ENCODE measurements at places on chromosomes 5 and 9. TPM values are rescaled to one million over a fixed set of nuclear protein-coding genes. Genes with fewer than 3 reads are reported as not detected.

DNA sequence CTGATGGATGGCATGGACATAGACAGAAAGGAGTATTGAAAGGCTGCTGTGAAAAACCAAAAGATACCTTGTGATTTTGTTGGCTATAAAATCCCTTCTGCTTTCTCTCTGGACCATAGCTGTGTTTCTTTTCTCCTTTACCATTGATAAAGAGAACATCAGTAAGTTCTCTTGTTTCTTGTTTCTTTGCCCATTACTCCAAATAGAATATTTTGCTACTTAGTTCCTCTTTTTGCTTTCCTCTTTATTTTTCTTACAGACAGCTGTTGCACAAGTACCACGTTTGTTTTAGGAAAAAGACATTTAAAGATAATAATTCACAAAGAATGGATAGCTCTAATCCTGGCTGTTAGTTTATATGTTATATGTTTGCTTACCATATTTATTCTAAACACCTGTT is 1129.2 kb downstream of the DTWD2 start:
- no peak for DNase-seq
- H3K27ac ChIP-seq: no peak overlapping the region
- no peaks in the 10 kb centered on the region for H3K27me3 ChIP-seq
- no peaks in the 10 kb centered on the region for H3K4me1 ChIP-seq

DNA sequence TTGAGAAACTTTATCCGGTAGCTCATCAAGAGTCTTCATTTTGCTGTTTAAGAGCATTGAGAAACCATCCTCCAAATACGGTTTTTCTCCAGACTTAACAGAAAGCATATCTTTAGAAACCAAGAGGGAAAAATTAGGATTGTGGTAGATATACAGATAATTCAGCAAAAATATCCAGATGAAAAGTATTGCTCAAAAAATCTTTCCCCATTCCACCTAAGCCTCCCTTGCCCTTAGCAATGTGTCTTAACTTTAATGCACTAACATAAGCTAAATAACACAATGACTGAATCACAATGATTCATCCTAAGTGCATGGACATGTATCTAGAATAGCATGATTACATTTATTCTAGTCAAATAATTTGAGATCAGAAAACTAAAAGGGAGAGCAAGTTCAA is 130.3 kb upstream of the TARS1 start:
- H3K4me1 ChIP-seq: no peaks in the 10 kb centered on the region
- H3K27me3 ChIP-seq: peaks cover 5% of the 10 kb centered on the region
- H3K4me3 ChIP-seq: no peak overlapping the region
- no peak overlapping the region for H3K27ac ChIP-seq
- no peak for DNase-seq

DNA sequence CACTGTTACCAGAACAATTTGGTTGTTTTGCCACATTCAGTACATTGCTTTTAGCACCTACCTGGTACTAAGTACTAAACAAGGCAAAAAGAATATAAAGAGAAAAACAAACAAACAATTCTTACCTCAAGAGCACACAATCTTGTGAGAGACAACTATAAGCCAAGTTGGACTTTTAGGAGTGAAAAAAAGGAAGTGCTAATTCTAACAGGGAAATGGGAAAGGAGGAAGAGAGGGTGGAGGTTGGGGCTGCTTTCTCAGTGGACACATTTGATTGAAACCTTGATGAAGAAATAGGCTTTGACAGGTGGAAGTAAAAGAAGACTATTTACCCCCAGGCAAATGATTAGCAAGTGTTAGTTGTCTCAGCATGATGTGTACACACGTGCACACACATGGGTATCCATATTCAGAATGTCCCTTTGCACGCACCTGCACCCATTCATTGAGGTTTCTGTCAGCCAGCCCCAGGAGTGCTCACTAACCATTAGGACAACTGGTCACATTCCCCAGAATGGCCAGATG is 302.6 kb downstream of the ACTL7B start:
- no peak for DNase-seq
- H3K27me3 ChIP-seq: no peaks in the 10 kb centered on the region
- no peak overlapping the region for H3K4me3 ChIP-seq
- H3K4me1 ChIP-seq: no peaks in the 10 kb centered on the region

GRCh38 chr9:116055536-116055935 is 98.1 kb upstream of the PAPPA start:
- DNase-seq: no peak
- H3K27me3 ChIP-seq: no peaks in the 10 kb centered on the region
- no peaks in the 10 kb centered on the region for H3K4me1 ChIP-seq
- no peaks in the 10 kb centered on the region for H3K36me3 ChIP-seq

DNA sequence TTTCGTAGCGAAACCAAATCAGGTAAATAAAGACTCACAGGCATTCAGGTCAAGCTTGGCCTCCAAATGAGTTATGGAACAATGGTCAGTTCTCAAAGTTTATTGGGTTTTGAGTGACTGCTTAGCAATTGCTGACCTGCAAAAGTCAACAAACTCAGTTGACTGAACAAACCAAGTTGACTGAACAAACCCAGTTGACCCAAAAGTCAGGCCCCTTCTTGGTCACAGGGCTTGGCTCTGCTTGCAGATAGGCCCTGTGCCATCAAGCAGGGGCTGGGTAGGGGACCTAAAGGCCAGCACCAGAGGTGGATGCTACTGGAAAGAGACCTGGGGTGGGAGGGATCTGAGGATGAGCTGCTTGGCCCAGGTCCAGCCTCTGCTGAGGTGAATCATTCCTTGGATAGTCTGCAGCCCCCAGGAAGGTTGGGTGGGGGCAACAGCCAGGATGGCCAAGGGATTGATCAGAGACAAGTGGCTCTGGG is 64.6 kb downstream of the GADD45G start:
- peaks cover 8% of the 10 kb centered on the region for H3K27me3 ChIP-seq
- H3K27ac ChIP-seq: no peak overlapping the region
- DNase-seq: no peak
- no peak overlapping the region for H3K4me3 ChIP-seq
- no peaks in the 10 kb centered on the region for H3K36me3 ChIP-seq

DNA sequence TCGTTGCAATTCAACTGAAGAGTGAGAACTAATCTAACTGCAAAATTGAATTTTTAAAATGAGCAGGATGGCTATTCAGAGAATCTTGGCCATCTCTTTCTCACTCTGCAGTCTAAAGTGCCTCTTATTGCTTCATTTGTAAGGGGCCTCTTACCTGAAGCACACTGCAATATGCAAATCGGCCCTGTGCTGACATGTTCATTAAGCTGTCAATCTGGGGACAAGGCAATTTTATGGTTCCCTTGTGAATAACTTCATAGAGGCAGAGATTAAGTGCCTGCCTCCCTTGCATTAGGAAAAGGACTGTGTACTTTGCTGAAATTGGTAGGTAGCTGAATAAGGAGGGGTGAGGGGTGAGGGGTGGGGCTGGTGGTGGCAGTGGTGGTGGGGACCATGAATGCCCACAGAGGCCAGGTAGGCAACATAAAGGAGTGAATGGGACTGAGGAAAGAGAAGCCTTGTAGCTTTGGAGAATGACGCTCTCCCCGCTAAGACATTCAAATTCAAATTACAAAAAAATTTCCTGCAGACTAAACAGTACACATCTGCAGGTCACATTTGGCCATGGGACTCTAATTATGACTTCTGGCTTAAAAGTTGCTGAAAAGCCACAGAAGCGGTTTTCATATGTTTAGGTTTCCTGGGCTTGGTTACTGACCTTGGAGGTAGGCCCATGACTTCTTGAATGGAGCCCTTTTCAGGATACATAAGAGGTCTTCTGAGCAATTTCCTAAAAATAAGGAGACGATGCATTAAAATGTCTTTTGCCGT is 25.0 kb downstream of the TNFSF8 start:
- peak overlapping the region; percentile 14 for H3K27ac ChIP-seq
- no peaks in the 10 kb centered on the region for H3K27me3 ChIP-seq
- H3K4me3 ChIP-seq: no peak overlapping the region
- no peak for DNase-seq
- peaks cover 42% of the 10 kb centered on the region for H3K4me1 ChIP-seq
- H3K36me3 ChIP-seq: peaks cover 36% of the 10 kb centered on the region

DNA sequence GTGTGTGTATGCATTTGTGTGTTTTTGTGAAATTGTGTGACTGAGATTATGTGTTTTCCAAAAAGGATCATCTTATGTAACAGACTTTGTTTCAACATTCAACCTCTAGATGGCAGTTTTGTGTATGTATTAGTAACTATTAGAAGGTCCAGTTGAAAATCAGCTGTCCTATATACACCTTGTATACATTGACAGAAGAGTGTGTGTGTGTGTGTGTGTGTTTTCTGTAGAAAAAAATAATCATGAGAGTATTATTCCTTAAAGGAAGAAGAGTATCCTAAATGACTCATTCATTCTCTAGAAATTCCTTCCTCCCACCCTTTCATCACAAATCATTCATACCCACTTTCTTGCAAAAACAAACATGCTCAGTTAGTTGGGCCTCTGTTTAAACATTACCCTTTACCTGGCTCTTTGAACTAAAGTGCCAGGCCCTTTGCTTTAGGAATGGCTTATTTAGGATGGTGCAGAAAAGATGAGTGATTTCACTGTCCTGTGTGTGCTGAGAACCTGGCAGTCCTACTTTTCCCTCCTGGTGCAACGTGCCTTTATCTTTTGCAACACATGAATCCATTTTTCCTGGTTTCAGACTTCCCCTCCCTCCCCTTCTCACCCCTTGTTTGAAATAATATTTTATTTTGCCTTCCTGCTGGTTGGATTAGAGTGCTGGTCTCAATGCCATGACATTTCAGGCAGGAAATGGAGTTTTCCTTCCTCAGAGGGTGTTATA is 152.2 kb downstream of the ARHGAP26 start:
- no peaks in the 10 kb centered on the region for H3K36me3 ChIP-seq
- H3K4me3 ChIP-seq: no peak overlapping the region
- H3K27me3 ChIP-seq: no peaks in the 10 kb centered on the region
- peaks cover 27% of the 10 kb centered on the region for H3K4me1 ChIP-seq
- no peak for DNase-seq
- no peak overlapping the region for H3K27ac ChIP-seq

DNA sequence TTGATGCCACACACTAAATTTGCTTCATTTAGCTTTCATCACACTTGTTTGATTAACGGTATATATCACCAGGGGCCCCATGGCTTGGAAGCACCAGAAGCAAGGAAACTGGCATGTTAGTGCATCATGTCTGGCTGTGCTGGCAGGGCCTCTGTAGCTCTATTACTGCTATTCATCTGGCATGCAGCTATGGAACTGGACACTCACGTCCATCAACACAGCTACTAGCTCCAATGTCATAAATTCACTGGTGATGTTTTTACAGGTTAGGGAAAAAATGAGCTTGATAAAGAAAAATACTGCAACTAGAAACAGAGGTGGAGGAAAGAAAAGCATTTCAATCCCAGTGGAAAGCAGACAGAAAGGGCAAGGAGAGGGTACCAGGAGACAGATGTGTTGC is 343.2 kb downstream of the DEPDC1B start:
- DNase-seq: no peak
- no peaks in the 10 kb centered on the region for H3K27me3 ChIP-seq
- no peaks in the 10 kb centered on the region for H3K36me3 ChIP-seq
- no peak overlapping the region for H3K4me3 ChIP-seq
- no peak overlapping the region for H3K27ac ChIP-seq
- no peaks in the 10 kb centered on the region for H3K4me1 ChIP-seq

DNA sequence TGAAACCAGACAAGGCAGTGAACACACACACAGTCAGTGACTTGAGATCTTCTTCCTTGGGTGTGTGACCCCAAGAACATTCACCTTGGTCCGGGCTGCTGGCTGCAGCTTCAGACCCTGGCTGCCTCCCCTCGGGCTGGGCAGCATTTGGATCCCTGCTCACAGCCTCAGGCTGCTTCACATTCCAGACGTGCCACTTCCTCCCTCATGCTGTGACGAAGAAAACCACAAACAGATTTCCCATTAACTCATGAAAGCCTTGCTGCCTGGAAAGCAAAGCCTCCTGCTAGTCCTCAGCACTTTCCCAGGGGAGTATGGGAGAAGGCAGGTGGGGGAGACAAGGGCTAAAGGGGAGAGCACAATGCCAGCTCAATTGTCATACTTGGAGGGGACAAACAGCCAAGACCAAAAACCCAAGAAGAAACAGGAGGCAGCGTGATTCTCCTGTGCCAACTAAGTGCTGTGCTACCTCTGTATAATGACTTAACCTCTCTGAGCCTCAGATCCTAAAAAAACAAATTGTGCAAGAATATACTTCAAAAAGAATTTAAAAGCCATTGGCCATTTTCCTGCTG is 594.6 kb upstream of the BRINP1 start:
- H3K36me3 ChIP-seq: no peaks in the 10 kb centered on the region
- no peak overlapping the region for H3K27ac ChIP-seq
- no peak for DNase-seq
- H3K4me1 ChIP-seq: peaks cover 1% of the 10 kb centered on the region

GRCh38 chr9:4517274-4517673 is 27.0 kb downstream of the SLC1A1 start:
- H3K4me3 ChIP-seq: no peak overlapping the region
- H3K27ac ChIP-seq: no peak overlapping the region
- H3K27me3 ChIP-seq: peaks cover 4% of the 10 kb centered on the region
- H3K4me1 ChIP-seq: peaks cover 20% of the 10 kb centered on the region

DNA sequence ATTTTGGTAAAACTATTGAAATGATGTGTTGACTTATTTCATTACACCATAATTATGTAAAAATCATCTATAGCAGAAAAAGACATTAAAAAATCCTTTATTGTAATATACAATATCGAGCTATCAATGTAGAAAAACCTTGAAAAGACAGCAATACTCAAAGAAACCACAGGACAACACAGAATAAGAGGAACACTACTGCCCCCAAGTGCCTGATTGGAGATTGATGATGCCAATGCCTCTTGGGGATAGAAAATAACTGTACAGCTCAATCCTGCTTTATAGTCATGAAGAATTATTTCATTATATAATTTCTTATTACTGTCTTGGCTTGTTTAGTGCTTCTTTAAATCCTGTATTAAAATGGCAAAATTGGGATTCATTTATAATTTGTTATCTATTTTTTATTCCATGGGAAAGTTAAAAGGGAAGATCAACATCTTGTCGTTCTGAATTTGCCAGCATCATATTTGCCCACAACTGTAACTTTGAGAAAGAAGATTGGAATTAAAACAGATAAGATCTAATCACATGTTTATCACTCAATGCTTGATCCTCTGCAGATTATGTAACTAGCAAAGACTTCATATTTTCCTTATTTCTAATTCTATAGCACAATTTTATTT is 337.5 kb downstream of the CDH9 start:
- H3K27me3 ChIP-seq: no peaks in the 10 kb centered on the region
- H3K36me3 ChIP-seq: no peaks in the 10 kb centered on the region
- peak; percentile 3 for DNase-seq
- no peak overlapping the region for H3K4me3 ChIP-seq
- no peaks in the 10 kb centered on the region for H3K4me1 ChIP-seq

DNA sequence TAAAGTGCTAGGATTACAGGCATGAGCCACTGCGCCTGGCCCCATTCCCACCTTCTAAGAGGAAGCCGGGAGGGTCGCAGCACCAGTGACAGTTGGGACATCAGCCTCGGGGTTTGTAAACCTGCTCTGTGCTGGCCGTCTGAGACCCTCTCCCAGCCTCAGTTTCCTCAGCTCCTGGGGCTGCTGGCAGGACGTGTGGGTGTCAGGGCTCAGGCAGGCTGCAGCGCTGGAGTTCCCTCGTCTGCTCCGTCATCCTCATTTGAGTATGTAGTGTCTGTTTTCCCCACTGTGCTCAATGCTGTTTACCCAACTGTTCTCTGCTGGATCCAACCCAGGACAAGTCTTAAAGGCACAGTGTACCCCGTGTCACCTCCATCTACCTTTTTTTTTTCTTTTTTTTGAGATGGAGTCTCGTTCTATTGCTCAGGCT is 2.0 kb upstream of the NINJ1 start:
- peaks cover 2% of the 10 kb centered on the region for H3K36me3 ChIP-seq
- H3K4me1 ChIP-seq: peaks cover 75% of the 10 kb centered on the region
- no peak overlapping the region for H3K4me3 ChIP-seq
- no peak overlapping the region for H3K27ac ChIP-seq
- no peaks in the 10 kb centered on the region for H3K27me3 ChIP-seq

Gene CTXN3
- total RNA-seq: not detected

Gene OBP2B
- total RNA-seq: not detected

Gene ITGA1
- total RNA-seq: 5.6 TPM

Gene PHYKPL
- total RNA-seq: 89.7 TPM

Gene FREM1
- not detected for total RNA-seq

Data from activated T-cell treated with anti-CD3 and anti-CD28 coated beads, Interleukin-2, amount 50 U/mL, for 72 hours (primary cell).